ENCODE measurements at places on chromosomes 12 and 14.

GRCh38 chr12:84757978-84758377, 154.6 kb downstream of the SLC6A15 start:
- no peak for DNase-seq

- peak; percentile 65 for DNase-seq
These were observed 796 bp downstream of the YAF2 start for GRCh38 chr12:42237052-42237852.

GRCh38 chr12:61037792-61038191, 1222.4 kb upstream of the USP15 start:
- DNase-seq, result no peak

DNA sequence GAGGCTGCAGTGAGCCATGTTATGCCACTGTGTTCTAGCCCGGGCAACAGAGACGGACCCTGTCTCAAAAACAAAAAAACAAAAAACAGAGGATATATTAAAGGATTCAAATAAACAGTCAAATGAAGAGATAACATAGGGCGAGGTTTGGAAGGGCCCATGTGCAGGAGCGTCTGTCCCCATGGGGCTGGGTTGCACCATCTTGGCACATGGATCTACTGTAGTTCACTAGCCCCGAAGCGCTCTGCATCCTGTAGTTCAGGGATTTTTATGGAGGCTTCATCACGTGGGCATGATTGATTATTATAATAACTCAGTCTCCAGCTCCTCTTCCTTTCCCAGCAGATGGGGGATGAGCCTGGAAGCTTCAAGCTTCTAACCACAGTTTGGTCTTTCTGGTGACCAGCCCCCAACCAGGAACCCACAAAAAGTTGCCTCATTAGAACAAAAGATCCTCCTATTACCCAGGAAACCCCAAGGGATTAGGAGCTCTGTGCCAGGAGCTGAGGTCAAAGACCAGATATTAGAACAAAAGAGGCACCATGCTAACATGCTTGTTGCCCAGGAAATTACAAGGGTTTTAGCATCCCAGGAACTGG, 59.9 kb downstream of the HCAR2 start:
- no peak for DNase-seq

- peak; percentile 44 for DNase-seq
These were observed 741.8 kb downstream of the TMEM121 start for GRCh38 chr14:106268013-106268727.

- no peak for DNase-seq
These were observed 180.8 kb downstream of the KLHL28 start for GRCh38 chr14:44780989-44781388.

All from stimulated activated CD4-positive, alpha-beta T cell treated with anti-CD3 and anti-CD28 coated beads, TNF-alpha, amount 100 ng/mL, for 48 hours (primary cell).